ENCODE measurements at places on chromosomes 1 and 21.

GRCh38 chr1:219160967-219161366 lies 12.7 kb upstream of the LYPLAL1 start:
- no peaks in the 10 kb centered on the region for H3K4me1 ChIP-seq
- DNase-seq, result no peak
- H3K36me3 ChIP-seq, result no peaks in the 10 kb centered on the region
- no peak overlapping the region for H3K27ac ChIP-seq

DNA sequence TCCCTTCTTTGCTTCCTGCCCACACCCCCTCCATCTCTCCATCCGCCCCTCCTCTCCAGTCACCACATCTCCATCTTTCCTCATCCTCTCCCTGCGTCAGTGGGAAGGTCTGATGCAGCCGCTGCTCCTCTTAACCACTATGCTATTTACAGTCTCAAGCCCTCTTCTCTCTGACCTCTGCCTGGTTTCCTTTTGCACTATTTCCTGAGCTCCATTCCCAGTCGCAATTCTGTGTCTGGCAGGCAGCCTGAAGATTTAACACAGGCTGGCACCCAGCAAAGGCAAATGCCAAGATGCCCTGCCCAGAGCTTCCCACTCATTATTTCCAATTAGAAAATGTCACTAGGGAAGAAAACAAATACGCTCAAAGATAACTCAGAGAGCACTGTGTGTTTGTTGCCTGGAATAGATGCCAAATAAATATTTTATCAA lies 89.6 kb upstream of the LPGAT1 start:
- no peak for DNase-seq
- no peak overlapping the region for H3K27ac ChIP-seq
- no peaks in the 10 kb centered on the region for H3K27me3 ChIP-seq
- no peaks in the 10 kb centered on the region for H3K36me3 ChIP-seq
- no peak overlapping the region for H3K4me3 ChIP-seq
- no peaks in the 10 kb centered on the region for H3K4me1 ChIP-seq

DNA sequence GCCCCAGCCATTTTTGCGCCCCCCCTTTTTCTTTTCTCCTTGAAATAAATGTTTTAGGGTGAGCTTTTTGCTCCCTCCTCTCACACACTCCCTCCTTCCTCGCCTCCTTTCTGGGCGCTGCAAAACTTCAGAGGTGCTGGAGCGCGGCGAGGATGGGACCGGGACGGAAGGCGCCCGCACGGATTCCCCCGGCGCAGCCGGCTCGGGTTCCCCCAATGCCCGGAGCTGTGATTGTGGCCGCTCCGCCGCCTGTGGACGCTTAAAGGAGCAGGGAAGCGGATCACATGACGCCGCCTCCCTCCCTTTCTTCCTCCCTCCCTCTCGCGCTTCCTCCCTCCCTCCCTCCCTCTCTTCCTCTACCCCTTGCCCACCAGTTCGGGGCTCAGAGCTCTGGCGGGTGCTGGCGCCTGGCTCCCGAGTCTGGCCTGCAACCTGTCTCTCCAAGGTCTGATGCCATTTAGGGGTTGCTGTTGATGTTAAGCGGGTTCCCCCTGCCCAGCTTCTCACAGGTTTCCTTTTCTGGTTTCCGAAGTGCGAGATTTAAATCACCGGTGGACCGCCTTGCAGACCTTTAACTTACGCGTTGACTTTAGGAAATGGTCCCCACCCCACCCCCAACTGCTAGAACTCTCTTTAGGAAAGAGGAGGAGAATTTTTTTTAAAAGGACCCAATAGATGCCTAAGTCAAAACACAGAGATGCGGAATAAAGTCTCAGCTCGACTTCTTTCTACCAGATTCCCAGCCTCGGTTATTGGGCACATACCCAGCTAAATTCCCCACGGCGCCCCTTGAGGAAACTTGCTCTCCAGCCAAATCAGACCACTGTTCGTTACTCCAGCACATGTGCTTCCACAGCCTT lies at the start of gene WLS:
TSS of gene WLS (minus strand) at position 235 of the 860 bp plus-strand sequence. CDS start at position 11, 224 bp downstream.
- no peak within 1 kb of the TSS for H3K27ac ChIP-seq
- peak within 1 kb of the TSS; percentile 12 for H3K4me3 ChIP-seq
- peaks cover 4% of the 10 kb centered on the region for H3K4me1 ChIP-seq
- no peak for DNase-seq

DNA sequence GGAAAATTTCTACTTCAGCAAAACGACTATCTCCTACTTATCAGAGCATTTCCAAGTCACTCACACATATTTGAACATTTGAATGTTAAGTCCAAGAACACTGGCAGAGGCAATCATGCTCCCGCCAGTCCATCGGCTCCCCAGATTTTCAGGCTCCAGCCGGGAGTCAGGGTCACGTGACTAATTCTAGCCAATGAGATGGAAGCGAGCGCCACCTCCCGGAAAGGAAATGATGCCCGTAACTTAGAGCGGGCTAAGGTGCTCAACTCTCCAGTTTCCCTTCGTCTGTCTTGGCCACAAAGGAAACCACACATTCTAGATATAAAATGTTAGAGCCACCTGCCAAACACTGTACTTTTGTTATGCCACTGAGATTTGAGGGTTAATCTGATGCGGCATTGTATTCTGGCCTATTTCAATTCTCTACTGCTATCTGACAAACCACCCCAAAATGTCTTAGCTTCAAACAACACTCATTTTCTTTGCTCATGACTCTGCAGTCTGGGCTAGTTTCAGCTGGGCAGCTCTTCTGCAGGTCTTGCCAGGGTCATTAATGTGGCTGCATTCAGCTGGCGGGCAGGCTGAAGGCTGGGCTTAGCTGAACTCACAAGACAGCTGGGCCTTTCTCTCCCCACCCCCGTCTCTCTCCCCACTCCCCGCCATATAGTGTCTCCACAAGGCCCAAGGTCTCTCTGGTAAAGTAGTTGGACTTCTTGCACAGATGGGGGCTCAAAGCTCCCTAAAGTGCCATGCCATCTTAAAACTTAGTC lies 16.5 kb upstream of the LHX4 start:
- H3K36me3 ChIP-seq, result no peaks in the 10 kb centered on the region
- H3K4me3 ChIP-seq, result peak overlapping the region; percentile 20
- DNase-seq, result no peak

- no peaks in the 10 kb centered on the region for H3K4me1 ChIP-seq
- H3K4me3 ChIP-seq, result no peak overlapping the region
- no peak overlapping the region for H3K27ac ChIP-seq
- no peak for DNase-seq
- no peaks in the 10 kb centered on the region for H3K36me3 ChIP-seq
- no peaks in the 10 kb centered on the region for H3K27me3 ChIP-seq
Observed at GRCh38 chr1:17895986-17896385, 140.9 kb downstream of the ACTL8 start.

DNA sequence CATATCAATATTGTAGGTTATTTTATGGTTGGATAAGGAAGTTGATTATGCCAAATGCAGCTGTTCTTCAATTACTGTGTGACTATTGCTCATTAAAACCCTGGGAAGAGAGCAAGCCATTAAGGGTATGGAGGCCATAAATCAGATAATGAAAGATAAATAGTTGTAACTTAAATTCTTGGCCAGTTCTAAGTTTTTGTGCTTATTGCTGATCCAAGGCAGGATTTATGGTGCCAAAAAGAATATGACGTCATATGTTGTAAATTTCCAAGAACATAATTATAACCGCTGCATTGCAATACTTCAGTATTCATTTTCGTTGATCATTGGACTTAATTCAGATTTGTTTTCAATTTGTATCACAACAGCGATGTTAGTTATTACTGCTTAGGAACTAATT lies 211.6 kb downstream of the LRRC40 start:
- DNase-seq, result no peak
- no peak overlapping the region for H3K4me3 ChIP-seq
- no peaks in the 10 kb centered on the region for H3K4me1 ChIP-seq
- H3K27me3 ChIP-seq, result no peaks in the 10 kb centered on the region

DNA sequence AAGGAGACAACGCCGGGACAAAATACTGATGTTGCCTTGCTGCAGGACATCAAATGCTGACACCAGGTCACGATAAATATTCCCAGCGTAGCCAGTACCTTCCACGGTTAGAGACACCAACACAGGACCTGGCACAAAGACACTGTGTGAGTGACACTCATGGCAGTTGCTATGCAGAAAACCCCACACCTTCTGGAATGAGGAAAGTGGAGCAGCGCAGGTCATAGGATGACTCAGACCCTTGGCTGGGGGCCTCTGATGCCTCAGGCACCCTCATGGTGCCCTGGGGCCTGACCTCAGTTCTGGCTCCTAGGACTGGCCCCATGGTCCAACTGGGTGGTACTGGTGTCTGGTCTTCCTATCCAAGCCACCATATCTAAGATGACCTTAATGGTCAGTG lies 7.0 kb downstream of the DCST2 start:
- H3K27me3 ChIP-seq, result no peaks in the 10 kb centered on the region
- no peak overlapping the region for H3K27ac ChIP-seq
- no peaks in the 10 kb centered on the region for H3K36me3 ChIP-seq
- DNase-seq, result no peak
- H3K4me1 ChIP-seq, result peaks cover 6% of the 10 kb centered on the region

DNA sequence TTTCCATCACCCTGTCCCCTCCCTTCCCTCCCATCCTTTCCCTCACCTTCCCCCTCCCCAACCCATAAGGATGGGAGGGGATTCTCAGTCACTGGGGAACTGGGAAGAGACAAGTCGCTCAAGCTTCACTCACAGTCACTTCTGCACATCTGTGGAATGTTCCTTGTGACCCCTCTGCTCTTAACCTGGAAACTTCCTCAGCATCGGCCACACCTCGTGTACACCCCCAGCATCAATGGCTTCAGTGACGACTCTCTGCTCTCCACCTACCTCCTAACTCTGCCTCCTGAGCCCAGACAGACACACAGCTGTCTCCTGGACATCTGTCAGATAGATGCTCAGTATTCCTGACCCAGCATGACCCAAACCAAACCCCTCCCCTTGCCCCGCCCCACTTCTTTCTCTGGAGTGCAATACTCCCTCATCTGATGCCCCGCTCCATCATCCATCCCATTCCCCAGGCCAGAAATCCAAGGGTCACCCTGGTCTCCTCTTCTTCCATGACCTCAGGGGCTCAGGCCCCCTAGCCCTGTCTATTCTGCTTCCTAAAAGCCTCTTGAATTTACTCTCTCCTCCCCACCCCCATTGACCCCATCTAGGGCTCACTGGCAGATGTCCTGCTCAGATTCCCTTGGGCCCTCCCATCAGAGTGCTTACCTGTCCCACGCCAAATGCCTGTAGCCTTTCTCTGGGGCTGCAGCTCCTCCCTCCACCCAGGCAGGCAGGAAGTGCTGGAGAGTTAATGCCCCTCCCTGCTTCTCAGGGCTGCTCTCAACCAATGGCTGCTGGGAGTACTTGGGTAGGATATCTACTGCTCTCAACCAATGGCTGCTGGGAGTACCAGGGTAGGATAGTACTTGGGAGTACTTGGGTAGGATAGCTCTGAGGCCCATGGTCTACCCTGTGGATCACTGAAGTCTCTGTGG lies 83.1 kb upstream of the CSF3R start:
- H3K27ac ChIP-seq, result no peak overlapping the region
- H3K36me3 ChIP-seq, result no peaks in the 10 kb centered on the region
- no peak for DNase-seq

- H3K4me3 ChIP-seq, result no peak overlapping the region
- H3K36me3 ChIP-seq, result no peaks in the 10 kb centered on the region
- H3K27ac ChIP-seq, result no peak overlapping the region
- H3K27me3 ChIP-seq, result peaks cover 2% of the 10 kb centered on the region
Observed at GRCh38 chr1:200483491-200484143, 73.8 kb upstream of the ZNF281 start.

GRCh38 chr1:22450351-22451021 lies 1.2 kb upstream of the ZBTB40 start:
- no peak overlapping the region for H3K27ac ChIP-seq
- H3K4me3 ChIP-seq, result no peak overlapping the region
- H3K36me3 ChIP-seq, result no peaks in the 10 kb centered on the region
- H3K4me1 ChIP-seq, result peaks cover 11% of the 10 kb centered on the region
- DNase-seq, result no peak

DNA sequence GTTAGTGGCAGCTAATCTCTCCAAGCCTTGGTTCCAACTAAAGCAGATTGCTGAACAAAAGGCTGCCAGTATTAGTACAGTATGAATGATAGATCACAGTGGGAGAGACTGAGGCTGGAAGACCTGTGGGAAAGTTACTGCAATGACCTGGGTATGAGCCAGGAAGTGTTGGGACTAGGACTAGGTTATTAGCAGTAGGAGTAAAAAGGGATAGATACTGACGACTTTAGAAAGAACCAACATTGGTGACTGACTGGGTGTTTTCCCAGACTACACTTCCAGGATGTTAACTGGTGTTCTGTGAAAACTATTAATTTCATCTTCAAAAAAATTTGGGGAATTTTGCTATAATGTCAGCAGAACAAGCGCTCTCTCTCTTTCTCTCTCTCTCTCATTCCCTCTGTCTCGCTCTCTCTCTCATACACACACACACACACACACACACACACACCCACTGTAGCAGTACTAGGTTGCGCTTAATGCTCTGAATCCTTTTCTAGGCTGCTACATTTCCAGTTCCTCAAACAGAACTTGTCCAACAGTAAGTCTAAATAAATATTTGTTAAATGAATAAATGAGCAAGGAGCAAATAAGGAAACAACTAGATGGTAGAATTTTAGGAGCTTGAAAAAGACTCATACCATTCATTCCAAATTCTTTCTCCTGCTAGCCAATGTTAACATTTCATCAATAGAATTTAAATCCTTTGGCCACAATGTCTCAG lies 47.6 kb upstream of the RGS8 start:
- DNase-seq, result no peak
- H3K36me3 ChIP-seq, result no peaks in the 10 kb centered on the region
- no peaks in the 10 kb centered on the region for H3K27me3 ChIP-seq
- H3K27ac ChIP-seq, result no peak overlapping the region

- peaks cover 6% of the 10 kb centered on the region for H3K36me3 ChIP-seq
- no peak overlapping the region for H3K27ac ChIP-seq
Observed at GRCh38 chr1:41513383-41513735, 28.9 kb upstream of the EDN2 start.

DNA sequence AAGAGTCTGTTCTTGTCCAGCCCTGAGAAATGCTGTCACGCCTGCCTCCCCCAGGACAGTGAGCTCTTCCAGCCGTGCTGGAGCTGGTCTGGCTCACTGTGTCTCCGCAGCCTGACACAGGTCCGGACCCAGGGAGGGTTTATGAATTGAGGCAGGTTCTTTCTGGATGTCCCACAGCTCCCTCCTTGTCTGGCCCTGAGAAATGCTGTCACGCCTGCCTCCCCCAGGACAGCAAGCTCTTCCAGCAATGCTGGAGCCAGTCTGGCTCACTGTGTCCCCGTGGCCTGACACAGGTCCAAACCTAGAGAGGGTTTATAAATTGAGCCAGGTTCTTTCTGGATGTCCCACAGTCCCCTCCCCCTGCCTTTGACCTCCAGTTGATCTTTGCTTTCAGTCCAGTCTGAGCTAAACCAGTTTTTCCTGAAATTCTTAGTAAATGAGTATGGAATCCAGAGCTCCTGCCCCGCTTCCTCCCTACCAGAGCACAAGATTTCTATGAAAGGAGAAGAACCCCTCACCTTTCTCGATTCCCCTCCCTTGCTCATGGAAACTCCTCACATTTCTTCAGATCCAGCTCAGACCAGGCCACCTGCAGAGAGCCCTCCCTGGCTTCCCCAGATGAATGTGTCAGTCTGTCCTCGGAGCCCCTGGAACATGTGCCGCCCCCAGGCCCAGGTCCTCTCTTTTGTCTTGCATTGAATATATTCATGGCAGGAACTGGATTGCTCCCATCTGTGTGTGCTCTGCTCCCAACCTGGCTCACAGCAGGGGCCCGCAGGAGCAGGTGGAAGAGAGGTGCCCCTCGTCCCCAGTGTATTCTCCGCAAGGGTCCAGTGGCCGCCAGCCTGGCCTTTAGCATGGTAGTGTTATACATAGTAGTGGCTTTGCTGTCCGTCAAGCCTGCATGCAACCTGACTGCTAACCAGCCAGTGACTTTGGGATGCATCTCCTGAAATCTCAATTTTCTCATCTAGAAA lies 116.3 kb downstream of the EPHB2 start:
- H3K4me1 ChIP-seq, result no peaks in the 10 kb centered on the region
- no peak overlapping the region for H3K27ac ChIP-seq
- no peaks in the 10 kb centered on the region for H3K27me3 ChIP-seq
- no peaks in the 10 kb centered on the region for H3K36me3 ChIP-seq
- DNase-seq, result no peak

Data from CD4-positive, alpha-beta T cell (primary cell).